ENCODE measurements at places on chromosomes 7 and 10.

GRCh38 chr7:1920881-1921280 is 250.8 kb downstream of the ELFN1 start:
- no peak for DNase-seq

- no peak for DNase-seq
These were observed 21.0 kb upstream of the EIF5AL1 start for GRCh38 chr10:79491143-79491835.

- peak; percentile 15 for DNase-seq
These were observed 158.6 kb upstream of the LYZL1 start for GRCh38 chr10:29130190-29130673.

DNA sequence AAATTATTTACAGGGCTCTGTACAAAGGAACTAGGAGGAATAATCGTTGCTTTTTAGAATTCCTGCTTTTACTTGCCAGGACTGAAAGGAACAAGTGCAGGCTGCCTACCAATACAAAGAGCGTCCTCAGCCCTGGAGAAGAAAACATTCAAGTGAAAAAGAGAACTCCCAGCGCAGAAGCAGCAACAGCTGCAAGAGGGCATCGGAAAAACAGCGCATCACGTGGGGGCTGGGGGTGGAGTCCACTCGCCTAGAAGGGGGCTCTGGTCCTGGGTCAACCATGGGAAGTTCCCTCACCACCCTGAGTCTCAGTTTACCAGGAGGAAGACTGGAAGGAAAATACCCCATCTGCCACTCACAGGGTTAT is 385 bp upstream of the C10orf90 start:
- DNase-seq = no peak

- DNase-seq = no peak
These were observed 1.0 kb downstream of the CPED1 start for GRCh38 chr7:120989257-120990220.

DNA sequence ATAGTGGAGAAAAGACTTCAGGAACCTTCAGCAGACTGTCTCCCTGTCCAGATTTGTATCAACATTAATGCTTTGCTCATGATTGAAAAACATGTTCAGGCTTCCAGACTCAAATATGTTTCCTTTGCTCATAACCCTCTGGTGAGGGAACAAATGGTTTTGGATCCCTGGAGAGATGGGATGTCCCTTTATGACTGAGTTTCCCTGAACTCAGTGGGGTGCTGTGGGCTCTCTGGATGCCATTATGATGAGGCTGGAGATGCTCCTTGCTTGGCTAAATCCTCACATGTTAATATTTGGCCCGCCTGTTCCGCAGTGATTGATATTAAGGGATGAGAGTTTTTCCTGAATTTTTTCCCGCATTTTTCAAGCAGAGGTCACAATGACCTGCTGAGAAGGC is 749.4 kb downstream of the SUGCT start:
- no peak for DNase-seq

DNA sequence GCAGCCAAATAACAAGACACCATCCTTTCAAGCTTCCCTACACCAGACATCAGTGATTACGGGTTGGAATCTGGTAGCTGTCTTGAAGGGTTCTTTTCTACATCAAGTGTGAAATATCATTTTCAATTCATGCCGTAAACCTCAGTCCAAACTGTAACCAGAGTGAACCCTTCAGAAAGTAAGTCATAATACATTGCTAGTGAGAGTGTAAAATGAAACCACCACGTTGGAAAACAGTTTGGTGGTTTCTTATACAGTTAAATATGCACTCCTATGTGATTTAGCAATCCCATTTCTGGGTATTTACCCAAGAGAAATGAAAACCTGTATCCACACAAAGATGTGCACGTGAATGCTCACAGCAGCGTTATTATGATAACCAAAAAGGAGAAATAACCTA is 25.6 kb upstream of the ZC3HAV1L start:
- no peak for DNase-seq

DNA sequence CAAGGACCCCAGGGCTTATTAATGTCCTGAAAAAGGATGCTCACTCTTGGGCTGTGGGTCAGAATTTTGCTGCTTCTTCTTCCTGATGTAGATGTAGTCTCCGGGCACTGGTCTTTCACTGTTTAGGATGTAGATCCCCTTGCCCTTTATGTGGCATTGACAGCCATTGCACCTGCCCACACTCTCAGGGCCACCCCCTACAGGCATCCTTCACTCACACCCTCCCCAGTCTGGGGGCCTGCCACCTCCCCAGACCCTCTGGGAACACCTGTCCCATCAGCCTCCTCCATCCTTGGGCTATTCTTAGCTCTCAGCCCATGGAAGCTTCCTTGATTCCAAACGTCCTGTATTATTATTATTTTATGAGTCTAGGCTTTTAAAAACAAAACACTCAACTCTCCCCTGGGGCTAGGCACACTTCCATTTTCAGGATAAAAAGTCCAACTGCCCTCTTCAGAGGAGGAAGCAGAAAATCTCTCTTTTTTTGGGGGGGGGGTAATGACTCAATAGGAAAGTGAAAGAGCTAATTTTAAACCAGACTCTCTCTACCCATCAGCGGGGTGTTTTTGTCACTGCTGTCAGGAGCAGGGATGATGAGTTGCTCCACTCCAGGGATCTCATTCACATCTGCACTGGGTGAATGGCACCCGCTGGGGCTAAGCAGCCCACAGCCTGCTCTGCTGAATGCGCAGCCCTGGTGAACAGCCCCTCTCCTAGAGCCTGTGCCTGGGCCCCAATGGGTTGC is 11.5 kb upstream of the KLRG2 start:
- DNase-seq = peak; percentile 41

DNA sequence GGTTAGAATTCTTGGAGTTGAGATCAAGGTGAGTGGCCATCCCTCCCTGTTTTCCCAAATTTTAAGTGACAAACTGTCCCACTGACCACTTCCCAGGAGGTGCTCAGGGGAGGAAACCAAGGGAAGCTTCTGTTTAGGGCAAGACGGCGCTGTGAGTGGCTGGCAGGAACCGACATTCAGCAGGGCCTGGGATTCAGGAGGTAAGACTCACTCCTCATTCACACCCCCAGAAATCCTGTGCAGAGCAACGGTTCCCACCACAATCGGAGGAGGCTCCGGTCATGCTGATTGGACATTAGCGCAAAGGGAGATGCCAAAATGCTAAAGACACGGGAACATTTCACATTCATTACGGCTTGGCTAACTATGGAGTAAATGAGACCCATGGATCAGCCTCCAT is 200.9 kb downstream of the GRID1 start:
- DNase-seq = no peak

GRCh38 chr10:103470761-103471653 is 8.0 kb downstream of the CALHM3 start:
- no peak for DNase-seq

DNA sequence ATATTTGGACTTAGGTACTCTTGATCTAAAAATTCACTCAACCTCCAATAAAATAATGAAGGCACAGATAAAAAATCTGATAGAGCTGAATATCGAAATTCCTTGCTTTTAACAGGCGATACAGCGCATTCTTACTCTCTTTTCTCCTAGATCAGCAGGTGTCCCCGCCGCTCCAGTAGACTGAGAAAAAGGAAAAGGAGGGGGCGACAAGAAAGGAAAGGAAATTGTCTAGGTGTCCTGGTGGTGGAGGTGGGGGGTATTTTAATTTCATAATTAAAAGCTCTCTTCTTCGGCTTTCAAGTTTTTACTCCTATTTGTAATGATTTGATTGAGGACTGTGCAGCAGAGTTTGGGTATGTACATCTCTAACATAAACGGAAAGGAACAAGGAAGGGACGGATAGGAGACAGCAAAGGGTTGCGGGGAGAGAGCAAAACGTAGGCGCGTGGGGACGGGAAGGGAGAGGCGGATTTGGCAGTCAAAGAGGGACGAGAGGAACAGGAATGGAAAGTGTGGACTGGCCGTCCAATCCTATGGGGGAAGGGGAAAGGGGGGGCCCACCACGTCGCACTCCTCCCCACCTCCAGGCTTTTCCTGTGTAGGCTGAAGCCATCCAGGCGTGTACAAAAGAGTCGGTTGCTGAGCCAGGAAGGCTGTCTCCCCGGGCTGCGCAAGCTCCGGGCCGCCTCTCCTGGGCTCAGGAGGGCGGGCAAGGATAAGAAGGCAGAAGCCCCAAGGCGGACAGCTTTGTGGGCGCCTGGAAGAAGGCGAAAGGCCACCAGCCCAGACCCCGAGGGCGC is 875 bp upstream of the HECTD2 start:
- peak; percentile 82 for DNase-seq

GRCh38 chr7:50466815-50467585 is 16.9 kb upstream of the FIGNL1 start:
- no peak for DNase-seq

DNA sequence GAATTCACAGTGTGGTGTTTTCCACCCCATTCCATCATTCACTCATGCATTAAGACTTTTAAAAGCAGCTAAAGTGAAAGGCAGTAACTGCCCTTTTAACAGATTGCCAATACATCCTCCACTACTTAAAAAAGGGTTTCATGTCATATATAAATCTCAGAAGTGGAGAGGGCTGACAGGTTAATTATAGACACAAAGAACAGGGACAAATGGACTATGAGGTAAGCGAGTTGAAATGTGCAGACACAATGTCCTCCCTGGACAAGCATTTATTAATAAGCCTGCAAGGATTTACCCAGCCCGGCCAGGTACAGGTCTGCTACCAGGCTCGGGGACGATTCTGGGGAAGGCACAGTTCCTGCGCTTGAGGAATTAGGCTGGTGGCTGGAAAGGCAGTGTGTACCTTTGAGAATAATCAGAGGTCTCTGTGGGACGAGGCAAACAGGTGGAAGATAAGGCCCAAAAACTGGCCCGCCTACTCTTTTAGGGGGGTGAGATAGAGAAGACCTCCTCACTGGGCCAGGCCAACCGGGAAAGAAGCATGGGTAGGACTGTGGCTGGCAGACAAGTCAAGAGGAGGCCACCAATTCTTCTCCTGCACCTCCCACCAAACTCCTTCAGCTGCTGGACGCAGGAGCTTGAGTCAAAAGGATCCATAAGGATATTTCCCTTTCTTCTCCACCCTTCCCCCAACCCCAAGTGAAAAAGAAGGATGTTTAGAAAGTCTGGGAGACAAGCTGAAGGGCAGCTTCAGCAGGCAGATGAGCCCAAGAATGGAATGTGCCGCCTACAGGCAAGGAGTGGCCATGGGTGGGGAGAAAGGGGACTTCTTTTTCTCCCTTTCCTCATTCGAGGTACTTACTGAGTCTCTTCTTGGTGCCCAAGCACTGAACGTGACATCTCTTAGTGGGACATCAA is 1.5 kb downstream of the PDLIM1 start:
- DNase-seq = peak; percentile 40

DNA sequence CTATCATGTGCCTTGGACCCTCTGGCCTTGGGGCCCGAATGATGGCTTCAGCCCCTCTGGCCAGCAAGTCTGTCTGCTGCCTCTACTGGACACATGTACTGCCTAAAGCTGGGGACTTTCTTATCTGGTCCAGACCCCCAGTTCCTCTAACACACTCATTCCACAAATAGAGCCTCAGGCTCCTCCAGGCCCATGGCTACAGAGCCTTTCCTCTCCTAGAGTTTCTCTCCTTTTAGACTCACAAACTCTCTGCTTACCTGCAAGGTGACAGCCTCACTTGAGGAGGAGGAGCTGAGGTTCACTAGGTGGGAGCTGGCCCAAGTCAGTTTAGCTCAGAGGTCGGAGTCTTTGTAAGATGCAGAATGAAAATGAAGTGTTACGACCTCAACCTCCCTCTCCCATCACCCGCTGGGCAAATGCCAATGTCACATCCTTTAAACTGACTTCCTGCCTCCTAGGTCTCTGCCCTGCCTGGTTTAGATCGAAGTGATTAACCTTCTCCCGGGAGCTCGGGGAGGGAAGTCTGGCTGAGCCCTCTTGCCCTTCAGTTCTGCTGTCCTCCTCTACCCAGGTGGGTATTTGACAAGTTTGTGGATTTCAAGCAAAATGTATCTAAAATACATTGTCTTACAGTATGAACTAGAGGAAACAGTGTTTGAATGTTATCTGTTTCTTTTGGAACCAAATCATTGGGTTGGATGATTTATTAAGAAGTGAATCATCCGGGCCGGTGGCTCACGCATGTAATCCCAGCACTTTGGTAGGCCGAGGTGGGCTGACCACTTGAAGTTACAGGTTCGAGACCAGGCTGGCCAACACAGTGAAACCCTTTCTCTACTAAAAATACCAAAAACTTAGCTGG is 71.9 kb upstream of the TNS3 start:
- DNase-seq = no peak

GRCh38 chr10:121577568-121577967 is 20.7 kb downstream of the FGFR2 start:
- no peak for DNase-seq

- DNase-seq = no peak
These were observed 104.6 kb downstream of the NRP1 start for GRCh38 chr10:33229949-33230267.

GRCh38 chr10:91708174-91708861 is 75.4 kb upstream of the PPP1R3C start:
- DNase-seq = no peak
